Stimulated activated CD4-positive, alpha-beta T cell treated with anti-CD3 and anti-CD28 coated beads, Interleukin-2, amount 100 ng/mL, for 24 hours (primary cell): ENCODE measurements at places on chromosomes 13 and 19.

GRCh38 chr13:75378301-75378700 lies 103.7 kb downstream of the TBC1D4 start:
- no peak for DNase-seq

DNA sequence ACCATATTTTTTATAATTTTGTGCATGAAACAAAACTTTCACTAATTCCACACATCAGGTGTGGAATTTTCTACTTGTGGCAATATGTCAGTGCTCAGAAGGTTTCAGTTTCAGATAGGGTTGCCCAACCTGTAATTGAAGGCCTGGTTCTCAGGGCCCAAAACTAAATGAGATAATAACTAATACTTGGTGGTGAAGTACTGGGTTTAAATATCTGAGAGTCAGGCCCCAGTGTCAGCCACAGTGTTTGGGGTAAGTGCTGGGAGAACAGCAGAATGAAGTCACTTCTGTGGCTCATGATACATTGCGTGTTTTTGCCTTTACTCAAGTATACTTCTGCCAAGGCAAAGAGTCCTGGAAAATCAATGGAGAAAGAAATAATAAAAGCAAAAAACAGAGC lies 5.6 kb downstream of the SAFB start:
- DNase-seq = no peak

DNA sequence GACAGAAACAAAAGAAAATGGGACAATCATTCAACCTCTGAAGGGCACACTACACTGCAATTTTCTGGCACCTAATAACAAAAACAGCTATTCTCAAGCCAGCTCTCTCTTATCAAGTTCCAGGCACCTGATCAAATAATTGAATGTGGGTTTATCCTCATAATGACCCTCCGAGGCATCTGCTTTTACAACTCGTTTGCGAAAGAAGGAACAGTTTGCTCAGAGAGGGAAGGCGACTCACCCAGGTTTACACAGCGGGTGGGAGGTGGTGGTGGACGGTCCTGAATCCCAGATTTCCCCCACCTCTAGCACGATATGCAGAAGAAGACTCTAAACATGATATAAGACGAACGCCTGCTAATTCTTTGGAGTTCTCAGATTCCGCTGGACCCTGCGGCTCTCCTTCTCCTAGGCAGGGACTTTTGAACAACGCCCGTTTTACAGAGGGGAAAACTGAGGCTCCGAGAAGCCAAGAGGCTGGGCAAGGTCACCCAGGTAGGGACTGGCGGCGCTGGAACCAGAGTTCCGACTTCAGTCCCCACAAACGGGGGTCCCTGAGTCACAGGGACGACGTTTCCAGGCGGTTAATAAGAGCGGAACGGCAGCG lies 641 bp downstream of the SGTA start:
- DNase-seq = no peak

GRCh38 chr19:41956621-41957020 lies 2.5 kb downstream of the RABAC1 start:
- DNase-seq = no peak

GRCh38 chr19:485077-485476 lies 11.2 kb upstream of the MADCAM1 start:
- no peak for DNase-seq

GRCh38 chr19:38319421-38320258 lies at the start of gene KCNK6:
TSS of gene KCNK6 (plus strand) at chr19:38319845. CDS start at chr19:38319951, 106 bp downstream.
- peak; percentile 75 for DNase-seq

- peak; percentile 46 for DNase-seq
These were observed 192.8 kb upstream of the TSC22D1 start for GRCh38 chr13:44768775-44769581.

DNA sequence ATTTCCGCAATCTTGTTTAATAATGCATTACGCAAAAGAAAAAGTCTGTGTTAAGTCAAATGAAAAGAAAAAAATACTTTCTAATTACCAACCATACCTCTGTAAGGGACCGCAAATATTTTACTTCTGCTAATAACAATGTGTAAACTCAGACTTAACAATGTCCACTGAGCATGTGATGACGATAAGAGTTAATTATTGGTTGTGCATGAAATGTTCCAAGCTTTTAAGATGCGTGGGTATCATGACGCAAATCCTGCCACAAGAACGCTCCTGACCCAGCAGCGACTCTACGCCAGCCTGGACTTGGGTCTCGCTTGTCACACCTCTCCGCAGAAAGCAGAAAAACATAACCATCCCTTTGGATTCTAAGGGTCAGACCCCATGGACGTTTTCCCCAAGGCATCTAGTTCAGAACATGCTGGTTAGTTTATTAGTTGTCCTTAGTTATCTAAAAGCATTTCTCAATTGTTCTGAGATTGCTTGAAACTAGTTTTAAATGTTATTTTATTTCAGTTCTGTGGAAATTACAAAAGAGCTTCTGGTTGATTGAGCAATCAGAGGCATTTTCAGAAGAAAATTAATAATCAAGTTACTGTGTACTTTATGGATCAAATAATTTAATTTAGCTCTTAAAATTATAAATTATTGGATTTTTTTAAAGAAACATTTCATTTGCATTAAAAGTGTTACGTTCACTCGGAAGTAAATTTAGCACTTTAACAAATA lies 779.9 kb upstream of the ARGLU1 start:
- DNase-seq = no peak

- DNase-seq = no peak
These were observed 18.3 kb upstream of the UGGT2 start for GRCh38 chr13:96071504-96071903.

DNA sequence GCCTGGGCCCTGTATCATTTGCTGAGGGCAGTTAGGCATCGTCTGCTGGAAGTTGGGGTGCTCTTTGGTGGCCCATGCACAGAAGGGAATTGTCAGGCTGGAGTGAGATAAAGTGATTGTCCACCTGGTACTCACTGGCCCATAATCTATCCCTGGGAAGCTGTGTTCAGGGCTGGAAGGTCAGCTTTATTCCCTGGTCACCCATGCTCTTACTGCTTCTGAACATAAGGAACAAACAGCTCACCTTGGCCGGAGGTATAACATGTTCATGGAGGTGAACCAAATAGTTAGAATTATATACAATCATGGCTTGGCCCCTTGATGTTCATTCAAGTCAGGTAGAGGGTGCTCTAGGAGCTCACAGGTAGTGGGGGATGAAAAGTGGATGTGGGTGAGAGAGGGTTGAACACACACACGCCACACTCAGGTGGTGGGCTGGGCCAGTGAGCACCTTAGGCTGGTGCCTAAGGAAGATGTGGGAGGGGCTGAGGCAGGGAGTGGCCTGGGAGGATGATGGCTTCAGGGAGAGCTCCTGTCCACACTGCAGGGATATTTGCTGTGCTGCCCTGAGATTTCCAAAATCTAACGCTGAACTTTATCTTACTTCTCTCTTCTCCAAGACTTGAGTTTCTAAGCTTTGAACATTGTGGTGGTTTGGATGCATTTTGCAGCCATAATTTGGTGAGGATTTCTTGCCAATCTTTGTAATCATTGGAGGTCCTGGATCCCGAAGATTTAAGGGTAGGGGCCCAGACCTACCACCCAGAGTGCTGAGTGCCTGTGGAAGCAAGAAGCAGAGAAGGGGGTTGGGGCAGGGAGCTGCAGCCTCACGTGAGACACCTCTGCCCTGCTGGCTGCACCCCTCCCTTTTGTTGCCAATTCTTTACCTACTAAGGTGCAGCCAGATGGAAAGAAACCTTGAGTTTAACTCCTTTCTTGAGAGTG lies 420.6 kb downstream of the ZNF536 start:
- DNase-seq = no peak
